Spleen (tissue), 13 donors: ENCODE measurements at places on chromosomes 1 and 21. TPM values are rescaled to one million over a fixed set of nuclear protein-coding genes. Genes with fewer than 3 reads are reported as not detected.

AK5 gene
- total RNA-seq: 0.33 TPM

KRTAP13-1 gene
- not detected for total RNA-seq

IVL gene
- total RNA-seq: not detected

DNA sequence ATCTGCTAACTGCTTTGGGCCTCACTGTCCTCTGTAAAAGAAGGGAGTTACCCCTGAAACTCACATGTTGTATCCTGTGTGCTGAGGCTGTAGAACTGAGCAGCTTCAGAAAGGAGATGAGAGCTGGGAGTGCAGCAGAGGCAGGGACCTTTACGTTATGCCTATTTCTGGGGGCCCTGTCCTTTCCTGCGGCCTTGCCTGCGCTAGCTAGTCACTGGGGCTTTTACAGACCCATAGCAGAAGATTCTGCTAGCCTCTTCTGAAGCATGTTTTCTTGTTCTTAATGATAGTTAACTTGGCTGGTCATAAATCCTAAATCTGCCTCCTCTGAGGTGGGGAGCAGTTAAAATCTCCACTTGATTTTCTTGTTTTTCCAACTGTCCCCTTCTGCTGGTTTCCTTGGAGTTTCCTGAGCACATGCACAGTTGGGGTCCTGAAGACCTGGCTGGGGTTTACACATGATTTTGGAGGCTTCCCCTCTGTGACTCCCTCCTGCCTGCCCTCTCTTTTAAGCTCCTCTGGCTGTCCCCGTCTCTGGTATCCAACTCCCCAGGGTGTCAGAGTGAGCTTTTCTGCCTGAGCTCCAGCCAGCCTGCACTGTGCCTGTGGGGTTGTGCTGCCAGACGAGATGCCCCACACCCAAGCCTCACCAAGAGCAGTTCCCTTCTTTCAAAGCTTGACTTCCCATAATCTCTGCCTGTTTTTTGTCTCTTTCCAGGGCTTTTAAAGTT is 76.6 kb downstream of the NOS1AP start:
- no peak for DNase-seq

DNA sequence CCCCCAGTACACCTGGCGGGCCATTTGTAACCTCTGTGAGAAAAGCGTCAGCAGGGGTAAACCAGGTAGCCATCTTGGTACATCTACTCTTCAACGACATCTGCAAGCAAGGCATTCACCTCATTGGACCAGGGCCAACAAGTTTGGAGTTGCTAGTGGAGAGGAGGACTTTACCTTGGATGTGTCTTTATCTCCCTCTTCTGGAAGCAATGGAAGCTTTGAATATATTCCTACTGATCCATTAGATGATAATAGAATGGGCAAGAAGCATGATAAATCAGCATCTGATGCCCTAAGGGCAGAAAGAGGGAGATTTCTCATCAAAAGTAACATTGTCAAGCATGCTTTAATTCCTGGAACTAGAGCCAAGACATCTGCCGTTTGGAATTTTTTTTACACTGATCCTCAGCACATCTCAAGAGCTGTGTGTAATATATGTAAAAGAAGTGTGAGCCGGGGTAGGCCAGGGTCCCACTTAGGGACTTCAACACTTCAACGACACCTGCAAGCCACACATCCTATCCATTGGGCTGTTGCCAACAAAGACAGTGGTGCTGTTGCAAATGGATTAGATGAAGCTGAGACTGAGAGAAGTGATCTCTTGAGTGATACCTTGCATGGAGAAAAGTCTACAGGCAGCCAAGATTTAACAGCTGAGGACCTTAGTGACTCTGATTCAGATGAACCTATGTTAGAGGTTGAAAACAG is 2.7 kb downstream of the ZBED6 start:
- no peak for DNase-seq

DNA sequence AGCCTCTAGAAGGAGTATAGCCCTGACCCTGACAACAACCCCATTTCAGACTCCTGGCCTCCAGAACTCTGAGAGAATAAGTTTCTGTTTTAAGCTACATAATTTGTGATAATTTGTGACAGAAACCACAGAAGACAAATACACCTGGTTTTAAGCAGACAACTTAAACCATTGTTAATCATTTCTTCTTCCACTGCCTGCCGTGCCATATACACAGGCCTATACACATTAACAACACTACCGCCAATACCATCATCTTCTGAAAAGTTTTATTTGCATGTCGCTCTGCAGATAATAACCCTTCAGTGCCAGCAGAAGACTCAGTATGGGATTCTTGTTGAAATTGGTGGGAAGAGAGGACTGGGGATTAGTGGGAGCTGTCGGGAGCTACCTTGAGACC is 39.9 kb upstream of the KRTAP19-8 start:
- no peak for DNase-seq
